ENCODE measurements at places on chromosomes 5 and 9. TPM values are rescaled to one million over a fixed set of nuclear protein-coding genes. Genes with fewer than 3 reads are reported as not detected.

Gene NR2F1-AS1
- 0.76 TPM for total RNA-seq

Gene IFNA5
- total RNA-seq: not detected

Gene RNF224
- total RNA-seq: 0.41 TPM

Gene LECT2
- total RNA-seq: not detected

Gene PCDHA7
- total RNA-seq: 2.7 TPM

Gene MCCC2
- total RNA-seq: 65.0 TPM

Gene RNF183
- 0.17 TPM for total RNA-seq

Gene CYLC2
- not detected for total RNA-seq

Gene PCDHGB4
- total RNA-seq: 8.8 TPM

Gene SLCO6A1
- total RNA-seq: 0.42 TPM

Gene PKD2L2
- 0.21 TPM for total RNA-seq

Gene SLC36A3
- not detected for total RNA-seq

Gene FOXD1
- 7.9 TPM for total RNA-seq

Gene PALM2AKAP2
- 7.0 TPM for total RNA-seq

Gene WASHC1
- 18.5 TPM for total RNA-seq

Gene NEURL1B
- total RNA-seq: 9.8 TPM

Gene FIBCD1
- 8.8 TPM for total RNA-seq

Gene OBP2B
- not detected for total RNA-seq

Gene SYK
- 7.4 TPM for total RNA-seq

Gene CATSPER3
- 0.44 TPM for total RNA-seq

Gene GRM6
- 0.05 TPM for total RNA-seq

Gene ENTREP1
- total RNA-seq: 21.1 TPM

Gene HEMGN
- total RNA-seq: 0.11 TPM

Gene SLC1A1
- 7.1 TPM for total RNA-seq

Gene GDF9
- 0.42 TPM for total RNA-seq
